ENCODE measurements at places on chromosomes 2 and 18. TPM values are rescaled to one million over a fixed set of nuclear protein-coding genes. Genes with fewer than 3 reads are reported as not detected.

Gene SP140L
- total RNA-seq, result 0.49 TPM

Gene CTLA4
- not detected for total RNA-seq

Gene SMC6
- total RNA-seq, result 22.6 TPM

Gene TNFRSF11A
- total RNA-seq, result under 0.01 TPM

Gene CCL20
- not detected for total RNA-seq

Gene PDE11A
- 0.49 TPM for total RNA-seq

Gene PARD3B
- 3.4 TPM for total RNA-seq

Gene SCN1A
- 16.0 TPM for total RNA-seq

Gene ANKRD62
- not detected for total RNA-seq

Gene IL18RAP
- not detected for total RNA-seq

Gene CDKL4
- total RNA-seq, result 5.7 TPM

Gene DES
- 0.49 TPM for total RNA-seq

Gene KANSL3
- total RNA-seq, result 26.3 TPM

Gene RTP5
- total RNA-seq, result 5.2 TPM

Gene RPRD1A
- total RNA-seq, result 82.6 TPM

Gene LOXL3
- 11.1 TPM for total RNA-seq

Gene STEAP3
- total RNA-seq, result under 0.01 TPM

Data from temporal lobe (tissue), 4 donors.